ENCODE measurements at places on chromosomes 4 and X. TPM values are rescaled to one million over a fixed set of nuclear protein-coding genes. Genes with fewer than 3 reads are reported as not detected.

GRCh38 chrX:150352114-150352513 lies 11.0 kb upstream of the MAMLD1 start:
- no peak for DNase-seq

GRCh38 chr4:38058151-38058550 lies 98.0 kb downstream of the PTTG2 start:
- no peak for DNase-seq

DNA sequence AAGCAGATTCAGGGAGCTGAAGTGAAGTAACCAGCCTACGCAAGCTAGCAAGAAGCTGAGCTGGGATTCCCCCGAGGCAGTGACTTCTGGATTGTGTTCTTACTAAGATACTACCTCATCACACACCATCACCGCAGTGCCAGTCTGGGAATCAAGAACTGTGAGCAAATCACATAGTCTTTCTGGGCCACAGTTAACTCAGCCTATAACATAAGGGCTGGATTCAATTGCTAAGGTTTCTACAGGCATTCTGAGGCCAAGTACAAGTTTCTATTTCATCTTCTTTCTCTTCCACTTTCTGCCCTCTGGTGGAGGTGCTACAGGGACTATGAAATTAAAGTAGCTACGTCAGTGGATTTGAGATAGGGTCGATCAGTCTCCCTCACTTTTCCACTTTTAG lies 1.4 kb upstream of the CORIN start:
- DNase-seq: no peak

DNA sequence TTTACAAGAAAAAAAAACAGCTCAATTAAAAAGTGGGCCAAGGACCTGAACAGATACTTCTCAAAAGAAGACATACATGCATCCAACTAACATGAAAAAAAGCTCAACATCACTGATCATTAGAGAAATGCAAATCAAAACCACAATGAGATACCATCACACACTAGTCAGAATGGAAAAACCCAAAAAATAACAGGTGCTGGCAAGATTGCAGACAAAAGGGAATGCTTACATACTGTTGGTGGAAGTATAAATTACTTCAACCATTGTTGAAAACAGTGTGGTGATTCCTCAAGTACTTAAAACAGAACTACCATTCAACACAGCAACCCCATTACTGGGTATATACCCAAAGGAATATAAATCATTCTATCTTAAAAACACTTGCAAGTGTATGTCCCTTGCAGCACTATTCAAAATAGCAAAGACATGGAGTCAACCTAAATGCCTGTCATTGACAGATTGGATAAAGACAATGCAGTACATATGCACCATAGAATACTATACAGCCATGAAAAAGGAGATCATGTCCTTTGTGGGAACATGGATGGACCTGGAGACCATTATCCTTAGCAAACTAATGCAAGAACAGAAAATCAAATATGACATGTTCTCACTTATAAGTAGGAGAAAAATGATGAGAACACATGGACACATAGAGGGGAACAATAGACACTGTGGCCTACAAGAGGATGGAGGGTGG lies 97.6 kb downstream of the RAB28 start:
- no peak for DNase-seq

The F8A1 gene
- 7.1 TPM for polyA plus RNA-seq

GRCh38 chrX:123993326-123993725 lies 31.8 kb downstream of the STAG2 start:
- peak; percentile 29 for DNase-seq

GRCh38 chr4:97349468-97350186 lies 793.6 kb downstream of the STPG2 start:
- DNase-seq: no peak

DNA sequence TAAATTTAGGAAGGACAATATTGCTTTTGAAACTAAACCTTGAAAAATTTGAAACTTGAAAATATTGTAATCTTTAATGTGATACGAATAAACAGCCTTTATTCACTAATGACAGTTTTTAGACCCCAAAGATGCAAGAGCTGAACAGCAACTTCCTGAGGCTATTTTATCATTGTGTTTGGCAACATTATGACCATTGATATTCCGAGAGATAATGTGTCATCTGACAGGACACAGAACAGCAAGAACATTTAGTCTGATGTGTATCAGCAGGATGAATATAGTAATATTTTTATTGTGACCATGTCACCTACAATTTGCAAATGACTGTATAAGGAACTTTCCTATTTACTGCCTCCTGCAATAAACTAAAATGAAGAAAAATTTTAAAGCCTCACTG lies 316.0 kb downstream of the ADAM29 start:
- DNase-seq: no peak

DNA sequence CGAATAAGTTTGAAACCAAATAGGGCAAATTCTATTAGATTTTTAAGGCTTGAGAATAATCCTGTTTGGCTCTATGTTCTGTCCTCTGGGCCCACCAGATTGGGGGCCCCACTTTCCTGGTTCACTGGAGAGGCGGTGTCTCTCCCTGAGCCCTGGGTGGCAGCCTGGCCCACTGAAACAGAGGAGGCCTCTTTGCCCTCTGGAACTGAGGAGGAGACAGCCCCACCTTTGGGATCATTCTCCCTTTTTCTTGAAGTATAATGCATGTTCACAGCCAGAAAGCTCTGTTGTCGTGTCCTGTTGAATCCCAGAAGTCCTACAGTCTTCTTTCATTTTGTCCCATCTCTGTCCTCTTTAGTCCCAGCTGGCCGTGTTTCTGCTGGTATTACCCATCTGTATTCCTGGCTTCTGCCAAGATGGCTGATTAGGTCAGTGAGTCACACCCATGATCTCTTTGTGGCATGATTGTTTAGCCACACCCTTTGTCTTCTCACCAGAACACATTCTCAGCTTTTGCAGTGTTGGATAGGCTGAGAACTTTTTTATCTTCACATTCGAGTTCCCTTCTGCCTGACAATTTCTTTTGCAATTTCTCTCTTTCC lies 8.1 kb upstream of the TBC1D25 start:
- DNase-seq: peak; percentile 34

All from BJ (cell line).